Stimulated activated CD4-positive, alpha-beta T cell treated with anti-CD3 and anti-CD28 coated beads, Interleukin-1b, Interleukin-23, amount 100 ng/mL, for 1 hour (primary cell): ENCODE measurements at places on chromosomes 6 and 20.

GRCh38 chr20:407133-407952 is 756 bp upstream of the RBCK1 start:
- peak; percentile 39 for DNase-seq

GRCh38 chr6:49299279-49299678 is 163.8 kb downstream of the MMUT start:
- no peak for DNase-seq

DNA sequence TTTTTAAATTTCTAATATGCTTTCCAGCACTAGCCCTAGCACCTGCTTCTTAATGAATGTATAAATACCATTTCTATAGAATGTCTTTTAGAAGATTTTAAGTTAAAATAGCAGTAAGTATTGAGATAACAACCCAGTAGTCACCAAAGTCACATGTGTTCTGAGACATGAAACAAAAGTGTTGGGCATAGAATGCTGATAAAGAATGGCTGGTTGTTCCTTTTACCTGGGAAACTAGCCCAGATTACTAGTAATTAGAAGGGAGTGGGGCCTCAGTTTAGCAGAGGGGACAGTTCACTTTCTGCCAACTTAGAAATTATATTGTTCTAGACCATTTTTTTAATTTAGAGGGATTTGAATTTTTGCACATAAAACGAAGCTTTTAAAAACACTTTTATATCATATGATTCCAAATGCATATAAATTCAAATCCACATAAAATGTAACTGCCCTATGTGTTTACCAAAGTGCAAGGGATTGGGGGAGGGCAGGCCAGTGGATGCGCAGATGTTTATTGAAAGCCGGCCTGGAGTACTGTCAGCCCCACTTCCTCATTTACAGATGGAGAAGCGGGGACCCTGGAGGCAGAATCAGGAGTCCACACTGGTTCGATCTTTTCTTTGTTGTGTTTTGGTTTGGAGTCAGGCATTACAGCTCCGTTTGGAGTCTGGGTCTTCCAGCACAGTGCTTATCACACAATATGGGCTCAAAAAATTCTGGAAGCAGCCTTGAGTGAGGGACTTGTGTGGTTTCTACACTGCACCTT is 139.8 kb downstream of the ZDHHC14 start:
- no peak for DNase-seq

DNA sequence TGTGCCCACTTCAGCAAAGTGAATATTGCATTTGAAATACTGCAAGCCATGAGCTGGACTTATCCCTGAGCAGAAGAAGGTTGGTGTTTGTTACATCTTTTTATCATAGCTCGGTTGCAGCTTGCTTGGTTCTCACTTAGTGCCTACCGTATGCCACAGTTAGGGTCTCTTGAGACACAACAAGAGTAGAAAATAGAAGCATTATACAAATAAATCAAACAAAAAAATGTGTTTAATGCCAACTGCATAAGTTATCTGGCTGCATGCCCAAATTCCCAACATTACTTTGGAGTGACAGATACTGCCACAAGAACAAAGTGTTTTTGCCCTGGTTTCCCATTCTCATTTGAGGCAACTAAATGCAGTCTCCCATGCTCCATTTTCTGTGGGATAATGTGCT is 53.9 kb upstream of the LAMP5 start:
- no peak for DNase-seq

DNA sequence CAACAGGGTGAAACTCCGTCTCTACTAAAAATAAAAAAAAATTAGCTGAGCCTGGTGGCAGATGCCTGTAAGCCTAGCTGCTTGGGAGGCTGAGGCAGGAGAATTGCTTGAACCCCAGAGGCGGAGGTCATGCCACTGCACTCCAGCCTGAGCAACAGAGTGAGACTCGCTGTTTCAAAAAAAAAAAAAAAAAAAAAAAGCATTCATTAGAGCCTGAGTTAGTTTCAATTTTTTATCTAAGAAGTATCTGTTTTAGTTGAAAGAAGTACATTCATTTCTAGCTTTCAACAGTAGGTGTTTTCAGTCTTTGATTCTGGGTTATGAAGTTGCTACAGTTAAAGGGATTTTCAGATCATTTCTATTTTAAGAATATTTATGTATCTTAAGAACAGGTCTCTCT is 42.2 kb downstream of the ZNF292 start:
- DNase-seq, result no peak

DNA sequence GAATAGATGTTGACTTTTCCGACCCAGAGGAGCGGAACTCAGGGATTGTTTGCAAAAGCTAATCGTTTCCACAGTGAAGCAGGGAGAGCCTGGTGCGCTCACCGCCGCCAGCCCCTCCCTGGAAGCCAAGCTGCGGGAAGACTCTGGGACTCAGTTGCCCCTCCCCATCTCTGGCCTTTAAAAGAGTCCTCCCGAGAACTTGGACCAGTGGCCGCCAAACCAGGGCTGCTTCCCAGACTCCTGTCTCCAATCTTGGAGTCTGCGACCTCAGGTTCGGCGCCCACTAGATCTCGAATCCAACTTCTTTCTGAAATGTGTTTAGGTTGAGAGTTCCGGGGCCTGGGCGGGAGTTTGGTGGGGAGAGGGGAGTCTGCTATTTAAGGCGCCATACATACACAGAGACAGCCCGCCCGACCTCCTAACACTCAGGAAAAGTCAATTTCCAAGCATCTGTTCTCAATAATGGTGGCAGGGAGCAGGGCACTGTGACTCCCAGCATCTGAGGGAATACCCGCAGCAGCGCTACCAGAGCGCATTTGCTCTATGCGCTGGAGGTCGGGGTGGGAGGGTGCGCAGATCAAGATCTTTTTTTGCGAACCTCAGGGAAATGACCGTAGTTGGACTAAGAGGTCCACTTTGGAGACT is 800 bp upstream of the GRIK2 start:
- no peak for DNase-seq

- no peak for DNase-seq
These were observed 12.4 kb upstream of the F13A1 start for GRCh38 chr6:6332811-6333244.

- no peak for DNase-seq
These were observed 31.4 kb upstream of the CEP162 start for GRCh38 chr6:84258866-84259265.

DNA sequence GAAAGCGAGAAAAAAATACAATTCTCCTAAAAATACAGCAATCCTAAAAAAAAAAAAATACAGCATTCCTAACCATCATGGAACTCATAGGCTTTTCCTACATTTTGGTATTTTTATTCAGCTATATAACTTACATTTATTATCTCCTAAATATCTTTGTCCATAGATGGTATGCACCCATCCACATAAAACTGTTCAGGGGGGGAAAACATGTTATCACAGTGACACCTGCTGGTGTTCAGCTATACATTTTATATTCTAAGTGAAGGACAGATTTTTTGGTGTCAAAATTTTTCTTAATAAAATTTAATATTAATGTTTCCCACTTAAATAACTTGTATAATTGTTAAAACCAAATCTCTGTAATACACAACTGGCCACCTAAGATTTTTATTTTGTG is 58.0 kb downstream of the BLOC1S5 start:
- no peak for DNase-seq

- DNase-seq, result no peak
These were observed 38.9 kb downstream of the FBXO9 start for GRCh38 chr6:53103993-53104675.

DNA sequence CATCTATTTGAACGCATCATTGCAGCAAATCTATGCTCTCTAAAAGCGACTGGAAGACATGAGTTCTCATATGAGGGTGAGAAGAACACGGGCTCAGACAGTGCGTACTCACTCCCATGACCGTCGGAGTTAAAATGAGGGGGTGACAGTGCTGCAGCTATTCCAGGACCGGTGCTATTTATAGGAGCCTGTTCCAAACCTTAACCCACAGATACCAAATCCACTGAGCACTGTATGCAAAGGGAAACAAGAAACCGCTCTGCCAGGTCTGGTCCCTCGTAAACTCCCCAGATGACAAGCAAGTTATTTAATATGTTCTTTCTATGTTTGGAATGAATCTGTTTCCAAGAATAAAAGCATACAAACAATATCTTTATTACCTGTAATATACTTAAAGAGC is 22.9 kb downstream of the PPP1R3G start:
- no peak for DNase-seq

- DNase-seq, result no peak
These were observed 8.0 kb downstream of the FAM217B start for GRCh38 chr20:59948212-59948611.

DNA sequence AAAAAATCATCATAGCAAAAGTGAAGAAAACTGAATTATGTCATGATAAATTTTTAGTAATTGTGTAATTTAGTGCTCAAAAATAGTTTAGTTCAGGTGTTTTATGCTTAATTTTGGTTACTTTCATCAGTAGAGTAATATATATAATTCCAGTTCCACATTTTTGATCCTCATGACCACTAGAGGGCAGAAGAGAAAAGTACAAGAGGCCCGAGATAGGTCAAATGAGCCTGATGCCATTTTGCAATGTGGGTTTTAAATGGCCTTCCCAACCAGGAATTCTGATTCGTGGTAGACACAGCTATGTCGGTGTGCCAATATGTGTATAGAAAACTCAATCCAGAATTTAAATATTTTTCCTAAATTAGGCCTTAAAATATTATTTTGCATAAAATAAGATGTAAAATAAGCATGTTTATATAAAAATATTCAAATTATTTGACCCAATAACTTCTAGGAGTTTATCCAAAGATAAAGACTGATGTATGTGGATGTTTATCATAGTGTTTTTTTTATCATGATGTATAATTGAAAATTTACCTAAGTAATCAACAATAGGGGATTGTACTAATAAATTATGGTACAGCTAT is 159.7 kb upstream of the RPS6KA2 start:
- DNase-seq, result no peak

DNA sequence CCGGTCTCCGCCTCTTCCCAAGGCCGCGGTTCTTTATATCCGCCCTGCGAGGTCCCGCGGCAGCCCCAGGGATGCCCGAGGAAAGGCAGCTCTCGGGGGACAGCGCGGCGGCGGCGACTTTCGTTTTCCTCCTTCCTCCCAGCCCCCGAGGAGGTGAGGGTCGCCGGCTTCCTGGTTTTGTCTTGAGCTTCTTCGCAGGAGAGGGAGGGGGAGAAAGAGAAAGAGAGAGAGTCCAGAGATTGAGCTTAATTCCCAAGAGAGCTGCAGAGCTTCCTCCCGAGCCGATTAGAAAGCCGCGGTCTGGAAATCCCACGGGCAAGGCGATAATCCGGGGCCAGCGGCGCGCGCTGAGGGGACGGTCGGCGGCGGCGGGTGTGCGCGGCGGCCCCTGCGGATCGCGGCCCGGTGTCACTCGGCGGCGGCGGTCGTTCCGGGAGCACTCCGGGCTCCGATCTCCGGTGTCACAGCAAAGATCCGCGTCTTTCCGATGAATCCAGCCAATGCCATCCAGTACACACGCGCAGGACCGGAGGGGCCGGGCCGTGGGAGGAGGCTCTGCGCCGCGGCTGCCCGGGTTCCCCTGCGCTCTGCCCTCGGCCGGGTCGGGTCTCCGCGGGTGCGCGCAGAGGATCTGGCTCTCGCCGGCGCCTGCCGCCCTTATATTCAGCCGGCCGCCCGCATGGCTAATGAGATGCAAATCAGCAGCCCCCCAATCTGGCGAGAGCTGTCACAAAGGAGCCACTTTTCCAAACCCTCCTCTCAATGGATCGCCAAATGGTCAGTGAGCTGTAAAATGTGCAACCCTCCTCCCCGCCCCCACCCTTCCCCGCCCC is at the start of gene DLL1:
TSS of gene DLL1 (minus strand) at position 783 of the 833 bp plus-strand sequence. CDS start 939 bp downstream, outside the sequence.
- no peak for DNase-seq

DNA sequence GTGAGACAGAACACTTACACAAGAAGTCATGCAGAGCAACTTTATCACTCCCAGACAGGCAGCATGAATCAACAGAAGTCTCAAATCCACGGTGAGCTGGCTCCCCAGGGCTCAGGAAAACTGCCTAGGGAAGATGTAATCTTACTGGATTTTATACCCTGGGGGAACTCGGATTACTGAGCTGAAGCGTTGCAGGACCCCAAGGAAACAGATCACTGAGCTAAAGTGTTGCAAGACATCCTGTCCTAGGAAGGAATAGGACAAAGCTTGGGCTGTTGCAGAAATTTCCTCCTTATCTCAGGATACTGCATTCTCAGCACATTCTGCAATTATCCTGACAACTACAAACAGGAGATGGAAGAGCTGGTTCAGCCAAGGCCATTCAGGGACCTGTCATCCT is 224.8 kb downstream of the TFAP2A start:
- no peak for DNase-seq

- DNase-seq, result no peak
These were observed 412.3 kb upstream of the ID4 start for GRCh38 chr6:19424853-19425252.

GRCh38 chr20:9514072-9514460 is 324 bp upstream of the LAMP5 start:
- DNase-seq, result no peak

DNA sequence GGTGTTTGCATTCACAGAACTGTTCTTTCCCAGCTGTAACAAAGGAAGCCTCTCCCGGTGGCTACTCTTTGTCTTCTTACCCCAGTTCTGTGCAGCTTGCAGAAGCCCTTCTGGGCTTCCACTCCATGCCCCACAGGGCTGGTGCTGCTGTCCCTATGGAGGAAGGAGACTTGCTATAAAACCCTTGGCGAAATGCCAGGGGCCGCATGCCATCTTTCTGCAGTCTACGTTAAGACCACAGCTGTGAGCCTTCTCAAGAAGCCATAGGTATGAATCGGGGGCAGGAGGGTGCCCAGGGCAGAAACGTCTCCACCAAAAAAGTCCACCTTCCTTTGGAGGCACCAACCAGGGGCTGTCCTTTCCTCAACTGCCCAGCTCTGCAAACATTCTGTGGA is 60.7 kb downstream of the PRND start:
- DNase-seq, result no peak

DNA sequence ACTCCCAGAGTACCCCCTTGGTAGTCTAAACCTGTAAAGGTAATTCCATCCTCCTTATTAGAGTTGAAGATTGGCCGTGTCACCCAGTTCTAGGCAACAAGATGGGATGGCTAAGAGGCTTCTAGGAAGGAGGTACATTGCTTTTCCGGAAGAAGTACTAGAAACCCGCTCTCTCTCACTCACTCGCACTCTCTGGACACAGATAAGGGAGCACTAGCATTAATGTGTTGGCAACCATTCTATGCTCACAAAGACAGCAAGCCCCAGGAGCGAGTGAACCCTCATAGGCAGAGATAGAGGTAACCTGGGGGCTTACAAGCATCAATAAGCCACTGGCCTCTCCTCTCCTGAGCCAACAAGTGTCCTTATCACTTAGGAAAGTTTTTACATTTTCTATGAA is 503.2 kb upstream of the JARID2 start:
- DNase-seq, result no peak

- DNase-seq, result no peak
These were observed at the start of gene SLC35F1 for GRCh38 chr6:117906958-117907600. TSS of gene SLC35F1 (plus strand) at chr6:117907264.

DNA sequence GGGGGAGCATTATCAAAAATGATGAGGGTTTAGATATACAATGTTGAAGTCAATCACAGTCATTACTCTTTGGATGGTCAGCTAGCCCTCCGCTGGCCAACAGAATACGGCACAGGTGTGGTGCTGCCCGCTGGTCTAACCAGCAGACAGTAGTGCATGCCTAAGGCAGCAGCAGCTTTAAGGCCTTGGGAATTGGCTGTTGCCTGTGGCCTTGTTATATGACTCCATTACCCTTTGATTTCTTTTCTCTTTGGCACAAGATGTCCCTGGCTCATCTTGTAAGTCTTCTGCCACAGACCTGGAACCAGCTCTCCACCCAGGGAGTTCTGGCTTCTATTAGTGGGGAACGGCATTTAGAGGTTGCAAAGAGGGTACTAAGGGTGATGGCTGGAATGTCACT is 110.2 kb downstream of the WDR27 start:
- no peak for DNase-seq
